ENCODE measurements at places on chromosomes 13 and 19.

GRCh38 chr13:39840201-39840600 lies 184.7 kb downstream of the COG6 start:
- DNase-seq = no peak

GRCh38 chr13:67184247-67184646 lies 45.9 kb downstream of the PCDH9 start:
- DNase-seq = no peak

DNA sequence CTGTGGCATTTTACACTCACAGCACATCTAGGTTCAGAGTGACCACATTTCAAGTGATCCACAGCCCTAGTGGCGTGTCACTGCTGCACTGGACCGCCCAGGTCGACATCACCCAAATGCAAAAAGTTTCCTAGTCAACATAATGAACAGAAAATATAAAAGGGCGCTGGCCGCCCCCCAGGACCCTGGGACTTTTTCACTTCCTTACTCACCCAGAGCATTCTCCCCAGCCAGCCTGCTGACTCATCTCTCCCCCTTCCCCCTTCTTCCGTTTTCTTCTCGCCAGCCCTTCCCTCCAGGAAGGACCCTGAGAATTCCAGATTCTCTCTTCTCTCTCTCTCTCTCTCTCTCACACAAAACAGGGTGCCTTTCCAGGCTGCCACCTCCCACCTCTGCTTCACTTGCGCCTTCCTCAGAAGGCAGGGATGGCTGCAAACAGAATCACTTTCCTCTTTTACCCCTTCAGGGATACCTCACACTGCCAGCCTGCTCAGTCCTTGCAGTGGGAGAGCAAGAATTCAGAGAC lies 21.0 kb upstream of the GRWD1 start:
- peak; percentile 40 for DNase-seq

GRCh38 chr19:52007806-52008557 lies at the start of gene ZNF615:
Gene ZNF615, minus strand, starts transcription at chr19:52008211. Its CDS starts 4,500 bp downstream, at chr19:52003711.
- DNase-seq = peak; percentile 84

DNA sequence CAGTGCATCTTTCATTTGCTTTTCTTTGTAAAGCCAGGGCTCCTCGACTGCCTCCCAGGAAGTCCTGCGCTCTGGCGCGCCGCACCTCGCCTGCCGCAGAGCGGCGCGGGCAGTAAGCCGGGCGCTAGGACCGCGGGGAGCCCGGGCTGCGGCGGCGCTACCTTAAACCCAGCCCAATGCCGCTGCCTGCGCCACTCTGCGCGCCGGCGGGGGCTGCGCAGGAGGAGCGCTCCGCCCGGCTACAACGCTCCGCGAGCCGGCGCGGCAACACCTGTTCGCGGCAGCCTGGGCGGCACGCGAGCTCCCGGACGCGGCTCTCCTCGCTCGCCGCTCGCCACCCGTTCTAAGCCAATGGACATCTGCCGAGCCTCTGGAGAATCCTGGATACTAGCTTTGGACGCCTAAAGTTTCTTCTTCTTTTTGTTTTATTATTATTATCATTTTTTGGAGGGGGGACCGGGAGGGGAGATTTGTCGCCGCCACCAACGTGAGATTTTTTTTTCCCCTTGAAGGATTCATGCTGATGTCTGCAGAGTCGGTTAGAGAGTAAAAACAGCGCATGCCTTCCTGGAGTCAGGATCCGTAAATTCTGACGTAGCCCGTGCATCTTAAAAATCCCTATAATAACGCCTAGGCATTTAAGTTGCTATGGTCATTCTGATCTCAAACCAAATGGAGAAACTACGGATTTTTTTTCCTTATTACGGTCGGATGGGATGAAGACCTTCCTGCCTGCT lies at the start of gene FGF9:
FGF9 (plus strand) TSS at position 191 of the 737 bp plus-strand sequence. CDS start 840 bp downstream, outside the sequence.
- peak; percentile 73 for DNase-seq

GRCh38 chr19:16890461-16891184 lies 1.8 kb downstream of the F2RL3 start:
- no peak for DNase-seq
